ENCODE measurements at places on chromosomes 6 and 20. TPM values are rescaled to one million over a fixed set of nuclear protein-coding genes. Genes with fewer than 3 reads are reported as not detected.

The BANF2 gene
- total RNA-seq = not detected

The C6orf163 gene
- total RNA-seq = 5.7 TPM

The DOK5 gene
- 0.24 TPM for total RNA-seq

DNA sequence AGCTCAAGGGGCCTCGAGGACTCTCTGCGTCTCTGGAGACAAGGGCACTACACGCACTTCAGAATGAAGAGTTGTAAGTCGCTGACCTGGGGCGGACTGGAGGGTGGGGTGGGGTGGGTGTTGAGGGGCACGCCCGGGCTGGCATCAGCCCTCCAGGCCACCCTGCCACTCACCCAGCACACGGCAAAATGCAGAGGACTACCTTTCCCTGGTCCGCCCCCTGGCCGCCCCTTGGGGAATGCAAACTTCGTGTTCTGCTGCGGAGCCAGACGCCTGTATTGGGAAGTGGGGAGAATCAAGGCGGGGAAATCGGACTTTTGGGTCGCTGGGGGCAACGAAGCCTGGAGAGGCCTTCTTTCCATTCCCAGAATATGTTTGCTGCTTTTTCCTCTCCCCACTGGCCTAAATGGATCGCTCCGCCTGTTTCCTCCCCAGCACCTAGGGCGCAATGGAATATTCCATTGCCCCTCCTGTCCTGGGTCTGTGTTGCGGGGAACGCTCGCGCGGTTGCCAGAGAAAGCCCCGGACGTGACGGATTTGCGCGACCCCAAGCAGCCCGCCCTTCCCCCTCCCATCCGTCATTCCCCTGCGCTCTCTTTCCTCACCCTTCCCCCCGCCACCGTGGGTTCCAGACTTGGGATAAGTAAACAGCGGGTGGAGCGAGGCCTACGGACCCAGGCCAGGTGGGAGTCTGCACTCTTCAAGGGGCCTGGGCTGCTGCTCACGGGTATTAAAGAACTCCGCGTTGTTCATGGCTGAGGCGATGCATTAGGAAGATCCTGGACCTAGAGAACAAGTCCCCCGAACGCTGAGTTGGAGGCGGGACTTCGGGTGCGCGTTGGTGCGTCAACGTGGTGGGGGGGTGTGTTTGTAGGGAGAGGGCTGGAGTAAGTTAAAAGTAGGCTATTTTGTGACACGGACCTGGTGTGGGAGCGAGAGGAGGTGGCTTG, at the start of gene PPT2:
PPT2 (plus strand) TSS at position 578 of the 950 bp plus-strand sequence. CDS start 454 bp downstream, outside the sequence.
- H3K27me3 ChIP-seq = peaks cover 13% of the 10 kb centered on the region
- H3K36me3 ChIP-seq = peaks cover 17% of the 10 kb centered on the region
- peaks cover 28% of the 10 kb centered on the region for H3K4me1 ChIP-seq

The C20orf96 gene
- total RNA-seq = 70.1 TPM

DNA sequence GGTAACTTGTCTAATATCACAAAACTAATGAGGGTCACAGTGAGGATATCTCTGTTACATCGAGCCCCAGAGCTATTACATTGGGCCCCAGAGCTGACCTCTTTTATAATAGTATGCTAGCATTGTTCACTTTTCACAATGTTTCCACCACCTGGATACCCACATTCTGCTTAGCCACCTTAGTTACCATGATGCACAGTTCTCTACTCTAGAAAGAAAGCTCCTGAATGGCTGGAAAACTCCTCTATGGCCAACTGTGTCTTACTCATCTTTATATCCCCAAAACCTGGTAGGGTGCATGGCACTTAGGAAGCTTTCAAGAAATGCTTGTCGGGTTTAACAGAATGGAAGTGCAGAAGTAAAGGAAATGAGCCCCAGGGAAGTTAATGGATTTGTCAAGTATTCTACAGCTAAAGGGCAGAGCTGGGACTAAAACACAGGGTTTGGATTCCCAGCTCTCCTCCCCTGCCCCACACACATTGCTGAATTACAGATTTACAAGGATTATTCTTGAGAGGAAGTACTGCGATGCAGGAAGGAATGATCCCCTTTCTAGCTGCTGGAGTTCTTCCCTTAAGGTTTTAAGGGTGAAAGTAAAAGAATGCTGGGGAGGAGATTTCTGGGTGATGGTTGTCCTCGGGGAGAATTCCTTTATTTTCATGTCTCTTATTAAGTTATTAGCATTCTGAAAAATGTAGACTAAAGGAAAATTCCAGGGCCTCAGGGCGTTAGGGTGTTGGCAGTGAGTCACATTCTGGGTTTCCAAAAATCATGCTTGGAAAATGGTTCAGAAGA, 16.1 kb upstream of the HINT3 start:
- no peaks in the 10 kb centered on the region for H3K27me3 ChIP-seq
- H3K4me1 ChIP-seq = peaks cover 40% of the 10 kb centered on the region
- DNase-seq = no peak
- no peaks in the 10 kb centered on the region for H3K36me3 ChIP-seq
- H3K27ac ChIP-seq = no peak overlapping the region
